ENCODE measurements at places on chromosomes 4 and X. TPM values are rescaled to one million over a fixed set of nuclear protein-coding genes. Genes with fewer than 3 reads are reported as not detected.

DNA sequence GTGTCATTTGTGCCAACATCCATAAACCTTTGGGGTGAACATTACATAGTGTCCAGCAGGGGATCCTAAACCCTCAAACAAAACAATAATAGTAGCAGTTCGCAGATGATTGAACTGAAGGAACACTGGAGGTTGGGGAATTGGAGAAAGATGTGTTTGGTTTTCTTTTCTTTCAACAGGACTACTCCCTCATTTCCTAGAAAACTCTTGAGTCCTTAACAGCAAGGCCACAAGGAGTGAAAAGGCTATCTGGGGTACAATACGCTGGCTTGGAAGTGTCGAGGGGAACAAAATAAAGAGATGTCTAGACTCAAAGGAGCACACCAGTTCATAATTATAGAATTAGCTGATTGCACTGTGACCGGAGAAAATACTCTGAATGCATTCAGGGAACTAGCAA, 72.1 kb downstream of the IDS start:
- H3K27ac ChIP-seq = no peak overlapping the region
- no peak for DNase-seq
- H3K36me3 ChIP-seq = no peaks in the 10 kb centered on the region
- H3K4me1 ChIP-seq = no peaks in the 10 kb centered on the region

RHOH gene
- 198 TPM for total RNA-seq

AP1S2 gene
- total RNA-seq = 23.9 TPM

DNA sequence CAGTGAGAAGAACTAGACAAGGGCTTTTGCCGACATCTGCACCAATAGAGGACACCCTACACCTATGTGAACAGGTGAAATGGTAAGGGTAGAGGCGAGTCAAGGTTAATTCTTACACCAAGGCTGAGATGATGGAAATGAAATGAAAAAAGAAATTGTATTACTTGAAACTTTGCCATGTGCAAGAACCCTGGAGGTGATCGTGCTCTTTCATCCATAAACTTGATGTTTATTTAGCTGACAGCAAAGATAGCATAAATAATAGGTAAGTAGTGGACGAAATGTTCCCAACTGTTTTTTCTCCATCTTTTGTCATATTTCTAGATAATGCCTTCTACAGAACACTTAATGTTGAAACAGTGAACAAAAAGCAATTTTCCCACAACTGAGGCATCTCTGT, 162.5 kb downstream of the BANK1 start:
- H3K4me3 ChIP-seq = no peak overlapping the region
- no peak overlapping the region for H3K27ac ChIP-seq
- H3K36me3 ChIP-seq = no peaks in the 10 kb centered on the region
- no peak for DNase-seq
- H3K4me1 ChIP-seq = no peaks in the 10 kb centered on the region

DNA sequence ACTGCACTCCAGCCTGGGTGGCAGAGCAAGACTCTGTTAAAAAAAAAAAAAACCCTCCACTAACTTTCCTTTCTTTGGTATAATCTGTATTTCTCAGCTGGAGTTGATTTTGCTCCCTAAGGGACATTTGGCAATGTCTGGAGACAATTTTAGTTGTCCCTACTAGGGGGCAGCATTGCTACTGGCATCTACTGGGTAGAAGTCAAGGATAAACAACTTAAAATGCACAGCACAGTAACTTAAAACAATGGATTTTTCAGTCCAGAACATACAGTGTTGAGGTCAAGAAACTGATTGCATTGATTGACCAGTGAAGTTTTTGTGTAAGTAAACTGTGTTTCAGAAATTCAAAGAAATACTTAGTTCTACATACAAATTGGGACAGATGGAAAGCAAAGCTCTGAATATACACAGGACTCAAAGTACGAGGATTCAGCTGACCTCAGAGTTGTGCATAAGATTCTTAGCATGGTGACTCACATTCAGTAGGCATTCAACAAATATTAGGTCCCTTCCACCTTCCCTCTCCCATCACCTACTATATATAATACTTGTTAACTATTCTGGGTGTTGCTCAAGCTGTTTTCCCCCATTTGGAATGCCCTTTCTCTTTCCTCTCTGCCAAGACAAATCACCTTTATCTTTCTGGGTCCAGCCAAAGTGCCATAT, 8.8 kb downstream of the DDX53 start:
- no peak overlapping the region for H3K4me3 ChIP-seq
- H3K4me1 ChIP-seq = no peaks in the 10 kb centered on the region
- no peak for DNase-seq

TMEM150C gene
- total RNA-seq = not detected

DNA sequence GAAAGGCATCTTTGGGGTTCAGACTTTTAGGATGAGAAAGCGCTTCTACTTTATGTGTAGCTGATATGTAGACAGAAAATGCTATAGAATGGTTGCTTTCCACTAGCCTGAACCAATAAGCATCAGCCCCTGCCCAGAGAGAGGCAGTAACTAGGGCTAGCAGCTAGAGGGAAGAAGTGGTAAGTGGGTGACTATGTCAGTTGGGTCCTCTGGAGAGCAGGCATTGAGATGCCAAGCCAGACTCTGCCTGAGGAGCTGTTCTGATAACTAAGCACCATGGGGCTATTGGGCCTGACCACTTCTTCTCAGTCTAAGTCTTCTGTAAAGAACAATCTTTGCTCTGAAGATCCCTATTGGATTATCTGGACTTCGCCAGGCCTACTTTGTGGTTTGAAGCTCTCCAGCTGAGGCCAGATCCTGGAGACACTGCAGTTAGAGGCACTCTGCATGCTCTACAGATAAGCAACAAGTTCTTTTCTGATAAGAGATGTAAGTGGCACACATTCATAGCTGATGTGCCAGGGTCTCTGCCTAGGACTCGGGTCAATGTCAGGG, 146.1 kb downstream of the RBM46 start:
- DNase-seq = no peak
- no peak overlapping the region for H3K27ac ChIP-seq
- H3K27me3 ChIP-seq = no peaks in the 10 kb centered on the region

VEGFC gene
- total RNA-seq = not detected

DNA sequence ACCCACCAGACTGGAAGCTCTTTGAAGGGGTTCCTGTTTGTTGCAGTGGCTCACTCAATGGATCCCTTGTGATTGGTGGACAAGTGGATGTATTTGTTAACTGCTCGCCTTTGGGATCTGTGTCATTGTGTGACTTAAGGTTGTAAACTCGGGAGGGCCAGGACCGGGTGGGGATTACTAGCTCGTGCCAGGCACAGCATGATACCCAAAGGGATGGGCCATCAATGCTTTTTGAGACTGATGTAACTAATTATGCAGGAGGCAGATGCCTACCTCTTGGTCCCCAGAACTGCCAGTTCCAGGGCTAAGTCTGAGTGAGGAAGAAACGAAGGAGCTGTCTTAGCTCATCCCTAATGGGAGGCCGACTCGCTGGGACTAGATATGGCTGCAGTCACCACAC, 27.7 kb downstream of the UTP14A start:
- H3K27me3 ChIP-seq = no peaks in the 10 kb centered on the region
- DNase-seq = no peak
- peaks cover 4% of the 10 kb centered on the region for H3K4me1 ChIP-seq
- no peaks in the 10 kb centered on the region for H3K36me3 ChIP-seq

DNA sequence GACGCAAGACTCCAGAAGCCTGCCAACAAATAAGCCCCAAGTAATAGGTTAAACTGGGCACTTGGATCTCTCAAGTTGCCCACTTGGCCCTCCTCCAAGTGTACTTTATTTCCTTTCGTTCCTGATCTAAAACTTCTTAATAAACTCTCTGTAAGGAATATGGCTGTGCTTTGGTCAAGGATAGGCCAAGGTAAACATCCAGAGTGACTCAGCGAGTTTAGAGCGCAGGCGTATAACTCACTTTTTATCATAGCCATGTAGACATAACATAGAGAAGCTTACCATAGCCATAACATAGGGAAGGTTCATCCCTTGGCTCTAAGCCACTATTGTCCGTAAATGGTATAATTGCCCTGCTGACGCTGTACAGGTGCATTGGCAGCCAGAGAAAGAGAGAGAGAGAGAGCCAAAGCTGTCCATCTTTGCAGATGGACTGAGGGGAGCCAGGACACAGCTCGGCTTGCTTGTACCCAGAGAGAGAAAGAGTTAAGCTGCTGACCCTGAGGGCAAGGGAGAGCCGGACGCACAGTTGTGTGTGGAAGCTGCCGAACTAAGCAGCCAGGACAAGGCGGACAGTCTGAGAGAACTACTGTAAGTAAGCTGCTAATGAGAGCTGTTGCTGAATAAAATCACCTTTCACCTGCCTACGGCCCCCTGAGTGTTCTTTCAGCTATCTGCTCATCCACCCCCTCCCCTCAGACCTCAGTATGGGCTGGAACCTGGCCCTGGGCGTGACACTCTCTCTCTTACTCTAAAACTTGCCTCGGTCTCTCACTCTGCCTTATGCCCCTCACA, 1.8 kb downstream of the TLR1 start:
- H3K27ac ChIP-seq = no peak overlapping the region
- H3K36me3 ChIP-seq = peaks cover 27% of the 10 kb centered on the region
- no peak for DNase-seq
- peaks cover 25% of the 10 kb centered on the region for H3K4me1 ChIP-seq
- no peak overlapping the region for H3K4me3 ChIP-seq

- no peak for DNase-seq
- H3K27ac ChIP-seq = no peak overlapping the region
- no peaks in the 10 kb centered on the region for H3K36me3 ChIP-seq
- no peaks in the 10 kb centered on the region for H3K4me1 ChIP-seq
Measured at GRCh38 chr4:9989918-9990635, 31.2 kb downstream of the SLC2A9 start.

- DNase-seq = no peak
- peaks cover 32% of the 10 kb centered on the region for H3K36me3 ChIP-seq
- no peak overlapping the region for H3K4me3 ChIP-seq
- H3K4me1 ChIP-seq = peaks cover 13% of the 10 kb centered on the region
Measured at GRCh38 chr4:2721586-2721985, 34.5 kb downstream of the TNIP2 start.

DNA sequence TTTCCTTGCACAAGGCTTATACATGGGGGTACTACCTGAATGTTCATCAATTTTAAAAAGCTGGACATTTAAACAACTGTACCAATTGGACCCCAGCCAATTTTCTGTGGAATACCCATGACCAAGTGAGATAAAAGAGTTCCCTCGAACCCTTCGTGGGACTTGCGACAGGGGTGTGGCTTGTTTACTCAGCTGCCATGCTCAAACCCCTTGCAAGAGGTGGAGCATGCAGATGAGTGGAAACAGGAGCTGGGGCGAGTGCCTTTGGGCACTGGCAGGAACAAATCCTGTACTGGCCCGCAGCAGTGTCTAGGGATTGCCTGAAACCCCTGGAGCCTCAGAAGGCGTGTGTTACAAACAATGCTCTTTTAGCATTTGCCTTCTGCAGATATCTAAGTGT, 144.2 kb downstream of the PDHA2 start:
- no peaks in the 10 kb centered on the region for H3K27me3 ChIP-seq
- no peak overlapping the region for H3K4me3 ChIP-seq
- H3K4me1 ChIP-seq = no peaks in the 10 kb centered on the region
- no peak overlapping the region for H3K27ac ChIP-seq
- H3K36me3 ChIP-seq = no peaks in the 10 kb centered on the region

- no peak overlapping the region for H3K4me3 ChIP-seq
- no peaks in the 10 kb centered on the region for H3K4me1 ChIP-seq
- DNase-seq = no peak
- H3K27ac ChIP-seq = no peak overlapping the region
- H3K27me3 ChIP-seq = no peaks in the 10 kb centered on the region
Measured at GRCh38 chr4:121599049-121599448, 97.7 kb downstream of the ANXA5 start.

PAGE5 gene
- total RNA-seq = 0.70 TPM

IDH3G gene
- total RNA-seq = 39.9 TPM

DNA sequence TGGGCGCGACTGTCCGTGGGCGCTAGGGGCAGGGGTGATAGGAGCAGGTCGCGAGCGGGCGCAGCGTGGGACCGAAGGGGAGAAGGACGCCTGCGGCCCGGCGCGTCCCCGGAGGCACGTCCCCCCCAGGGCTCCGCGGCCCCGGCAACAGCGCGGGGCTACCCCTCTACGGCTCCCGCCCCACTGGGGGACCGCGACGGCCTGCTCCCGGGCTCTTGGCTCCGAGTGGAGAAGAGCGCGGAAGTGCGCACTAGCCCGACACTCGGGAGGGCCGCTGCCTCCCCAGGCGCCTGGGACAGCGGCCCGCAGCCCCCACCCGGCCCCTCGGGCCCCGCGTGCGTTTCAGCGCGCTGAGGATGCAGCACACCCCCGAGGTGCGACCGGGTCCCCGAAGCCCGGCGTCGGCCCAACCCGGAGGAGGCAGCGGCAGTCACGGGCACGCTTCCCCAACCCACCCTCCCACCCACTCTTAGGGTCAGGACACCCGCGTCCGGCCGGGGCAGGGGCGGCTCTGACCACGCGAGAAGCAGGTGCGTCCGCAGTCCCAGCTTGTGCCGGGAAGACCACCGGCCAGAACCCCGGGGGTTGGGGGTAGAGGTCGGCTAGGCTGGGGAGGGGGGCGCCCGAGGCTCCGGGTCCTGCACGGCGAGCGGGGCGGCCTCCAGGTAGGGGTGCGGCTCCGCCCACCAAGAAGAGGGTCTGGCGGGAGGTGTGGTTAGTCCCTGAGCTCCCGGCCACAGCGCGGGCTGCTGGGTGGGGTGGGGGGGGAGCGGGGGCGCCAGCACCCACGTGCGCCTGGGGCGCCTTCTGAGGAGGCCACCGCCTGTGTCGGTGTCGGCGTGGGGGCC, 18.5 kb upstream of the NAT8L start:
- no peak for DNase-seq
- H3K27me3 ChIP-seq = no peaks in the 10 kb centered on the region
- H3K4me3 ChIP-seq = peak overlapping the region; percentile 74
- no peaks in the 10 kb centered on the region for H3K36me3 ChIP-seq
- H3K4me1 ChIP-seq = peaks cover 12% of the 10 kb centered on the region
- no peak overlapping the region for H3K27ac ChIP-seq

- H3K4me3 ChIP-seq = no peak overlapping the region
- DNase-seq = no peak
- H3K27me3 ChIP-seq = no peaks in the 10 kb centered on the region
- H3K36me3 ChIP-seq = no peaks in the 10 kb centered on the region
- no peak overlapping the region for H3K27ac ChIP-seq
Measured at GRCh38 chr4:123651536-123652180, 255.1 kb downstream of the SPRY1 start.

DNA sequence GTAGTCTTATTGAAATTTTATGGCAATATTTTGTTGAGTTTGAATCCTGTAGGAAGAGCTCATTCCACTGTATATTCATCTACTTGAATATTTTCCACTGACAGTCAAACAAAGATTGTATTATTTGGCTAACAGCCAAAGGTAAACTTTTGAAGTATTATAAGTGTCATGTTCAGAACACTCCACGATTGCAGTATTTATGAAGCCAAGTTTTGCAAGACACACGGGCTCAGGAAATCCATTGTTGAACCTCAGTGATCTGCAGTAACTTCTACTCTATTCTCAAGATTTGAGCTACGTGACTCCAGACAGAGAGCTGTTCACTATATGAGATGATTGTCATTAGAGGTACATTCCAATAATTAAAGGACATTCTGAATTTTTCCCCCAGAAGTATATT, 302.7 kb upstream of the ADGRL3 start:
- H3K36me3 ChIP-seq = no peaks in the 10 kb centered on the region
- DNase-seq = no peak
- no peaks in the 10 kb centered on the region for H3K4me1 ChIP-seq
- no peak overlapping the region for H3K4me3 ChIP-seq
- no peaks in the 10 kb centered on the region for H3K27me3 ChIP-seq
- H3K27ac ChIP-seq = no peak overlapping the region

GRCh38 chr4:138161351-138161750, 80.8 kb downstream of the SLC7A11 start:
- H3K27me3 ChIP-seq = no peaks in the 10 kb centered on the region
- no peak overlapping the region for H3K4me3 ChIP-seq
- H3K4me1 ChIP-seq = no peaks in the 10 kb centered on the region

GRCh38 chr4:68569466-68570121, 6.5 kb downstream of the UGT2B17 start:
- no peak for DNase-seq
- H3K4me1 ChIP-seq = no peaks in the 10 kb centered on the region
- no peak overlapping the region for H3K4me3 ChIP-seq
- no peak overlapping the region for H3K27ac ChIP-seq

TRIM75 gene
- total RNA-seq = not detected
